IgD-negative memory B cell (primary cell): ENCODE measurements at places on chromosomes 6 and 20. TPM values are rescaled to one million over a fixed set of nuclear protein-coding genes. Genes with fewer than 3 reads are reported as not detected.

RIMS4 gene
- not detected for polyA plus RNA-seq

MOXD1 gene
- polyA plus RNA-seq = 9.0 TPM

MDFI gene
- not detected for polyA plus RNA-seq

PRDM13 gene
- polyA plus RNA-seq = not detected

C4B gene
- not detected for polyA plus RNA-seq
